ENCODE measurements at places on chromosomes 5 and 9.

DNA sequence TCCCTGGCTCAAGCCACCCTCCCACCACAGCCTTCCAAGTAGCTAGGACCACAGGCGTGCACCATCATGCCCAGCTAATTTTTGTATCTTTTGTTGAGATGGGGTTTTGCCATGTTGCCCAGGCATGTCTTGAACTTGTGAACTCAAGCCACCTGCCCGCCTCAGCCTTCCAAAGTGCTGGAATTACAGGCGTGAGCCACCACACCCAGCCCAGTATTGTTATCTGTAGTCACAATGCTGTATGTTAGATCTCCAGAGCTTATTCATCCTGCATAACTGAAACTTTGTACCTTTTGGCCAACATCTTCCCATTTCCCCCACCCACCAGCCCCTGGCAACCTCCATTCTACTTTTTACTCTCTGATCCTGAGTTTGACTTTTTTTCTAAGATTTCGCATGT, 37.5 kb downstream of the CREBRF start:
- no peak for DNase-seq

DNA sequence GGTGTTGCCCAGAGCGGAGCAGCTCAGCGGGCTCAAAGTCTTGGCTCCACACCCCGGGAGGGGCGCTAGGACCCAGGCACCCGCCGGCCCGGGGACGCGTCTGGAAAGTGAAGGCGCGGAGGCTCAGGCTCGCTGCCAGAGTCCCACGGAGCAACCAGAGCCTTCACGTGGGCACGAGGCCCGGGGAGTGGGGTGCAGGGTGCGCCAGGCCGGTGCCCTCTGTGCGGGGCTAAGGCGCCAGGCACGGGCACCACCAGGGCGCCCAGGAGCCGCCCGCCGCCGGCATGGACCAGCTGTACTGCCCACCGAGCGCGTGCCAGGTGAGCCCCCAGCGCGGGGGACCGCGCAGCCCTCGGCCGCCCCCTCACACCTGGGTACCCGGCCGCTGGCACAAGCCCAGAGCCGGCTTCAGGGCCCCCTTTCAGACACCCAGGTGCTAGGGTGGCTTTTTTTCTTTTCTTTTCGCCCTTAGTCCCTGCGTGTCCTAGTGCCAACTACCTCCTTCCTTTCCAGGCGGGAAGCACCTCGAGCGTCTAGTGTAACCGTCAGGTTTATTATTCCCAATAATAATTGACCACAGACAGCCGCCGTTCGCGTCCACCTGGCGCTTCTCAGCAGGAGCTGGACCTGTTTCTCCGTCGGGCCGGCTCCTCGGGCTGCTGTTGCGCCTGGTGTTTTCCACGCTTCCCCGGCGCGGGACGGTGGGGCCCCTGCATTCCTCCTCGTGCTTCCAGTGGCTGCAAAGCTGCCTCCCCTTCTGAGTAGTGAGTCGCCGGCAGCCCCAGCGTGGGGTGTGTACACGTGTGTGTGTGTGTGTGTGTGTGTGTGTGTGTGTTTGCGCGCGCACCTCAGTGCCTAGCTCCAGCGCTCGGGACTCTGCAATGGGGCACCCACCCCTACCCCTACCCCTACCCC, 30.1 kb upstream of the PDE8B start:
- no peak for DNase-seq

- no peak for DNase-seq
These were observed 56.9 kb downstream of the PDE6A start for GRCh38 chr5:149887622-149888183.

GRCh38 chr5:98639274-98639673, 134.2 kb upstream of the RGMB start:
- DNase-seq, result no peak

DNA sequence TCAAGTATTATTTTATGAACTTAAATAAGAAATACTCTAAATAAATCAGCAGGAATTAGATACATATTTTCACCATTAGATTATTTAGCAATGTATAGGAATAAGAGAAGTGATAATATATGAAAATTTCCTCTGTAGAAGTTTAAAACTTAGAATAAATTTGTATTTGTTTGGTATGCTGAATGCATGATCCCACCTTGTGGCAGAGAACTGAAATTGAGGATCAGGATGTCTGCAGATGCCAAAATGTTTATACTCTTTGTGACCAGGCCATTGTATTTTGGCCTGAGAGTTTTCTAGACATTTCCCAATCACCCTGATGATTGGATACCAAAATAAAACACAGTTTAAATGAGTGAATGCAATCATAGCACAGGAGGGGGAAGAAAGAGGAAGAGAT, 6.3 kb downstream of the TYRP1 start:
- DNase-seq, result no peak

- DNase-seq, result no peak
These were observed 330.0 kb downstream of the RASEF start for GRCh38 chr9:82732928-82733327.

GRCh38 chr5:15103130-15103529, 231.6 kb upstream of the ANKH start:
- DNase-seq, result no peak

DNA sequence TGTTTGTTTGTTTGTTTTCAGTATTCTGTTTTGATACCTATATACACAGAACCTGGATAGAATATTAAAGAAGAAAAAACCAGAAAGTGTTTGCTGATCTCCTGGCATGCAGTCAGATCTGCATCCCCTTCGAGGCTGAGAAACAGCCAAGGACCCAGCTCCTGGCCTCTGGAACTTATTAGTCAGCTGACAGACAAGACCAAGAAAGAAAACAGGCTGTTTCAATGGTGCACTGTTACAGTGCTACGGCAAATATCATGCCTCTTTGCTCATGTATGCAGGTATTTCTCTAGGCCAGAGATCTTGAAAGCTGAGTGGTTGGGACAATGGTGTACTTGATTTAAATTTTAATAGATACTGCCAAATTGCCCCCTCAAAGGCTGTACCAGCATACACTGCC, 95.0 kb downstream of the C5orf15 start:
- no peak for DNase-seq

DNA sequence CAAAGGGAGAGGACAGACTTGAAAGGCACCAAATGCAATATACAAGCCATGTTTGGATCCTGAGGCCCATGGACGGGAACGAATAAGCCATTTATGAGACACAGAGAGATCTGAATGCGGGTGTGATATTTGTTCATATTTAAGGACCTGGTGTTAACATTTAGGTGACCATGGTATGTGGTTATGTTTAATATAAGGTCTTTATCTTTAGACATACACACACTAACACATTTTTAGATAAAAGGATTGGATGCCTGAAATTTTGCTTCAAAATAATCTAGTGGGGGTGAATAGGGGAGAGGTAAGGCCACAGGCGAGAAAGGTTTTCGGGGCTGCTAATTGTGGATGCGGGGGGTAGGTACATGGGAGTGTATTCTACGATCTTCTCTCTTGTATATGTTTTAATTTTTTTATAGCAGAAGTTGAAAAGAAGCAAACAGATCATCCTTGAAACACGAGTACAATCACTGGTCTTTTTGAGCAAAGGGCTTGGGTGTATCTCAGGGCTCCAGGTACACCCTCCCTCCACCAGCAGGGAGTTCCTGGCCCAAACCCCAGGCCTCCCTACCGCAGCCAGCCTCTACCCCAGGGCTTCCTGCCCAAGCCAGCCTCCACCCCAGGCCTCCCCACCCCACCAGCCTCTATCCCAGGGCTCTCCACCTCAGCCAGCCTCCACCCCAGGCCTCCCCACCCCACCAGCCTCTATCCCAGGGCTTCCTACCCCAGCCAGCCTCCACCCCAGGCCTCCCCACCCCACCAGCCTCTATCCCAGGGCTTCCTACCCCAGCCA, 12.2 kb downstream of the AKNA start:
- no peak for DNase-seq

GRCh38 chr5:154110716-154111115, 71.9 kb downstream of the MFAP3 start:
- DNase-seq, result no peak

DNA sequence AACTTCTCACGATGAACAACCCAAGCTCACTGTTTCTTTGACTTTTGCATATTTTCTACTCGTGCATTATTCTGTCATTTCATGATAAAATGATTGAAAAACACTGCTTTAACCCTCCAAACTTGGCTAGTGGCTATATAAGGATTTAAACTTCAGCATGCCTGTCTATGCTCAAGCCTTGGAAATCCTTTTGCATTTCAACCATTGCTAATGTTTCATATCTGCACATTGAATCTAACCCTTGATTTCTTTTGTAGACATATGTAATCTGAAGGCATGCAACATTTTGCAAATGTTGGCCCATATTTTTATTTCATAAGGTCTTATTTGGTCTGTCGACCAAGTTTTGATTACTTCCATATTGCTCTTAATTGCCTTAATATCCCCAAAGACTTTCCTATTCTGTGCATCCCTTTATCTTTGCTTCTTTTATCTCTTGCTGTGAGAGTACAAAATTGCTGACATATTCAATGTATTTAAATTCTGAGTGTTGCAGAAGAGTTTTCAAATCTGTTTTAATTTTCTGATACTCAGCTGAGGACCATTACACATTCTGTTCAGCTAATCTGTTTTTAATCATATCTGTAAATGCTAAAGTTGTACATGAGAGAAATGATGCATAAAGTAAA, 403.7 kb upstream of the ZNF608 start:
- no peak for DNase-seq

DNA sequence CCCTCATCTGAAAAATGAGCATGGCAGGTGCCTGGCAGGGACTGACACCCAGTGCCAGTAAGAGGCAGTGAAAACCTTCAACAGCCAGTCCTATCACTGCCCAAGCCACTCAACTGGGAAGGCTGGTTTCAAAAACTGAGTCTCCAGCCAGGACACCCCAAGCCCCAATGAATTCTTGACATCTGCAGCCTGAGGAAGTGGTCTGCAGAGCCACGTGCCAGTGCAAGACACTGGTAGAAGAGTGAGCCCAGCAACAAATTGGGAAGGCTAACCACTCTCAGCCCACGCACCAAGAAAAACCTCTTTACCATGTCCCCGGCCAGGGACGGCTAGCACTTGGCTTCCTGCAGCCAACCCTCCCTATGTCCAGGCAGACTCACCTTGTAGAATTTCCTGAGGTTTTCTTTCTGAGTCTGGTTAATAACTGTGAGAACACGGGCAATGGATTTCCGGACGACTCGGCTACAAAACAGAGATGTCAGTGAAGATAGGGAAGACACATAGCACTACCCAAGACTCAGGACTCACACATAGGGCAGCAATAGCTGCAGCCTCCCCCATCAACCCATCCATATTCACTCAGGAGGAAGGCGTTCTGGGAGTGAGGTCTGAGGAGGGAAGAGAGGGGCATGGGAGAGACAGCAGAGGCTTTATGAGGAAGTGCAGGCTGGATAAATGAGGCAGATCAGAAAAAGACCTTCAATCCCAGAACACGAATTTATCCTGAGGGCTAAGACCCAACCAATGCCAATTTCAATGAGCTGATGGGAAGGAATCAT, 1.8 kb downstream of the RPL35 start:
- DNase-seq, result no peak

DNA sequence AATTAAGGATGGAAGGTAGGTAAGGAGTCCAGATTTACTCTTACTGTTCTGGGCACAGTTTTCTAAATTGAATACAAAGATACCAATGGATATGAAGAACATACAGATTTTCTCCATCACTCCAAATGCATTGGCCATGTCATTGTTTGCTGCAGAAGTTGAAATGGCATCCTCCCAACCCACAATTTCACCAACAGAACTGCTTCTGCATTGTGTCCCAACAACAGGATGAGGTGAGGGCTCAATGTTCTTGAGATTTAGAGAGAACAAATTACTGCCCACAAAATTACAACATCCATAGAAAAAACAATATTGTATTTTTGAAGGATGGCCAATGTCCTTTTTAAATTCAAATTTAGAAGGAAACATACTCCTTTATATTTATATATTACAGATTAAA, 88.9 kb downstream of the NUDT12 start:
- no peak for DNase-seq

GRCh38 chr5:9067154-9067553, 478.7 kb downstream of the SEMA5A start:
- DNase-seq, result no peak

DNA sequence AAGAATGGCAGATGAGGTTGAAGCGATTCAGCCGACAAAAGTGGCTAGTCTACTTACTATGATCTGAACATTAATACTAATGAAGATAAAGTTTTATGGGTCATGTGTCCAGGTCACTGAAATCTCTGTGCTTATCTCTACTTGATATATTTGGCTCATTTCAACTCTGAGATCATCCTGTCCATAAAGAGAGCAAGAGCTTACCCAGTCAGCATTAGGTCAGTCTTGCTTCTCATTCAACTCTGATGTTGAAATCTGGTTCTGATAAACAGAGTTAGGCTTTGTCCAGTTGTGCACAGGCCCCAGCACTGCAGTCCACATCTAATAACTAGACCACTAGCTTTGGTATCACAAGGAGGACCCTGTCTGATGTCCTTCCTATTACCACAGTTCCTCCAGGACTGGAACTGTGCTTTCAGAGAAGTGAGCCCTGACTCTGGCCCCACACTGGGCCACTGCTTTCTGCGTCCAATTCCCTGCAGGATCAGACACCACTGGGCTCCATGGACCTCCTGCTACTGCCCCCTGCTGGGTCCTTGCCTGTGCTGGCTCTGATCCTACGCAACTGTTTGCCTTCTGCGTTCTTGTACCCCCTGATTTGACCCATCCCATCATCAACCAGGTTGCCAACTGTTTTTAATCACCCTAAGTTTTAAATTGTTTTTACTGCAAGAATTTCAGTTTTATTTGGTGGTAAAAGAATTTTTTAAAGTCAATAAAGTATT, 23.7 kb upstream of the FAM120A start:
- DNase-seq, result no peak

DNA sequence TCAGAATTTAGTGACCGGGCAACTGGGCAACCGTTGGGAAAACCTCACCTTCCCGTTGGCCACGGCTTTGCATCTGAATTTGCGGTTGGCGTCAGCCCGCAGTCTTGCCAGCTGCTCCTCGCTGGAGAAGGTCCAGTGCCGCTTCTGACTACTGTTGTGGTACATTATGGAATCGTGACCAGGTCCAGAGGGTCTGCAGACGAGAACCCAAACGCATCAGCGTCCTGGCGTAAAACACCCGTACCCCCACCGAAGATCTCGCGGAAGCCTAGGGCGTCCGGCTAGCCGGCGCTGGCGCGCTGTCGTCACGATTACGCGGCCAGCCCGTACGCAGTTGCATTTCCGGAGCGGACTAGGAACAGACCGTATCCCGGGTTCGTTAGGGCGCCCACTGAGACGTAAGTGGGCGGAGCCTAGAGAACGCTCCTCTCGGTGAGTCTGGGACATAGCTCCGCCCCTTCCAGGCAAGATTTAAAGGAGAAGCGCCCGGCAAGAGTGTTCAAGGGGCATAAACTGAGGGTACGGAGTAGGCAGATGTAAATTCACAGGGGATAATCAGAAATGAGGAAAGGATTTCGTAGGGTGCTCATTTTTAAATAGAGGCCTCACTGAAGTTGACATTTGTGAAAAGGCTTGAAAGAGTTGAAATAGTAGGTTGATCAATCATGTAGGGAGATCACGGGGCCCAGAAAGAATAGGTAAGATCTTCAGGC, at the start of gene CCNH:
CCNH (minus strand) TSS at position 301 of the 713 bp plus-strand sequence; CDS start at position 165, 136 bp downstream.
- DNase-seq, result peak; percentile 88

- DNase-seq, result no peak
These were observed 292.4 kb downstream of the TRIM32 start for GRCh38 chr9:116979456-116979855.

GRCh38 chr5:123907349-123907748, 395.4 kb downstream of the CSNK1G3 start:
- DNase-seq, result no peak
